ENCODE measurements at places on chromosomes 12 and 14.
A peak's percentile ranks its signal among the peaks of the same experiment; 100 is the strongest.

- DNase-seq: no peak
Measured at GRCh38 chr14:34853041-34853440, 22.1 kb downstream of the BAZ1A start.

- DNase-seq: no peak
Measured at GRCh38 chr12:109088818-109089217, 4.5 kb downstream of the ALKBH2 start.

- DNase-seq: no peak
Measured at GRCh38 chr12:34406228-34406995, 384.1 kb downstream of the ALG10 start.

- peak; percentile 72 for DNase-seq
Measured at GRCh38 chr14:66746316-66747006, 238.5 kb downstream of the GPHN start.

DNA sequence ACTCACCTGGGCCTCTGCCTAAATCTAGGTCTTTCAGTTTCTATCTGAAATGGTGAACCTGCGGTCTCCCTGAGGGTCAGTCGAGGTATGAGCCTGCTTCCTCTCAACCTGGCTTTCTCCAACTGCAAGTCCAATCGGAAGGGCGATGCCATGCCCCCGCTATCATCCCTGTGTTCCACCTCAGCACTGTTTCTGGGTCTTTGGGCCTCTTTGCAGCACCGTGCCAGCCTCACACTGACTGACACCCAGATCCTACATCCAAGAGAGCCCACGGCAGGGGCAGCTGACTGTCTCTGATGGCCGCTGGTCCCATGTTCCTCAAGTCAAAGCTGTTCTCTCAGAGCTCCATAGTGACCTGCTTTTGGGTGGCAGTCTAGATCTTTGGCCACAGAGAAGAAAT lies 120.7 kb downstream of the PAPOLA start:
- DNase-seq: no peak

DNA sequence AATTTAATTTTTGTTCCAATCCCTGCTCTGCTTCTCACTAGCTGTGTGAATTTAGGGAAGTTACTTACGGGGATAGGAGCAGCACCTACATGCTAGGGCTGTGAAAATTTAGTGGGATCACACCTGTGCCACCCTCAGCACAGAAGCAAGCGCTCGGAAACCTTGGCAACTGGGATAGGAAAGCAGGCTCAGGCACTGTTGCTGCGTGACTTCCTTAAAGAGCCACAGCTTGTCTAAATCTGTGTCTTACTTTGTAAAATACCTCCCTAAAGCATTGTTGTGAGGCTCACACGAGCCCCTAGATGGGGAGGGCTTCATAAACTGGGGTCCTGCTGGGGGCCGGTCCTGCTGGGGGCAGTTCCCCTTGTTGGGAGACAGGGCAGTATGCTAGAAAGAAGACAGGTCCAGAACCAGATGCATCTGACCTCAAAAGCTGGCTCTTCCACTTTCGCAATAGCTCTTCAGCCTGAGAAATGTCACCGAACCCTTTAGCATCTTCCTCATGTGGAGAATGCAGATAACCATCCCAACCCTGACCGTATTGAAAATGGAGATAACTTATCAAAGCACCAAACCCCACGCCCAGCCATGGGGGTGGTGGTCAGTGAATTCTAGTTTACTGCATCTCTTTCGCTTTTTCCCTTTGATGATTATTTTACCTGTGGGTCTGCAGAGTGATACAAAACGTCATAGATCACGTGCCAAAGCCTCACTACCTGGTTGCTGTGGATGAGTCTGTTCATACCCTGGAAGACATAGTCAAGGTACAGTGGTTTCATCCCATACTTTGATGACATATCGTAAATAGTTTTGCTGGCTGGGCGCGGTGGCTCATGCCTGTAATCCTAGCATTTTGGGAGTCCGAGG lies 54.1 kb downstream of the AK7 start:
- no peak for DNase-seq

GRCh38 chr14:61754627-61755381 lies 7.4 kb upstream of the SNAPC1 start:
- DNase-seq: peak; percentile 28

DNA sequence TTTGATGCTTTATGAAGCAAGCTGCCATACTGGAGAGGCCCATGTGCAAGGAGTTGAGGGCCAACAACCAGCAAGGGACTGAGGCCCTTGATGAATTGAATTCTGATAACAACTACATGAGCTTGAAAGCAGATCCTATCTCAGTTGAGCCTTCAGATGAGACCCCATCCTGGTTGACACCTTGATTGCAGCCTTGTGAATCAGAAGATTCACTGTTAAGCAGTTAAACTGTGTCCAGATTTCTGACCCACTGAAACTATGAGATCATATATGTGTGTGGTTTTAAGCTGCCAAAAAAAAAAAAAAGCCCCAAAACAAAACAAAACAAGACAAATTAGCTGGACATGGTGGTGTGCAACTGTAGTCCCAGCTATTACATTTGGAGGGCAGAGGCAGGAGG lies 42.1 kb downstream of the GPR19 start:
- DNase-seq: no peak

DNA sequence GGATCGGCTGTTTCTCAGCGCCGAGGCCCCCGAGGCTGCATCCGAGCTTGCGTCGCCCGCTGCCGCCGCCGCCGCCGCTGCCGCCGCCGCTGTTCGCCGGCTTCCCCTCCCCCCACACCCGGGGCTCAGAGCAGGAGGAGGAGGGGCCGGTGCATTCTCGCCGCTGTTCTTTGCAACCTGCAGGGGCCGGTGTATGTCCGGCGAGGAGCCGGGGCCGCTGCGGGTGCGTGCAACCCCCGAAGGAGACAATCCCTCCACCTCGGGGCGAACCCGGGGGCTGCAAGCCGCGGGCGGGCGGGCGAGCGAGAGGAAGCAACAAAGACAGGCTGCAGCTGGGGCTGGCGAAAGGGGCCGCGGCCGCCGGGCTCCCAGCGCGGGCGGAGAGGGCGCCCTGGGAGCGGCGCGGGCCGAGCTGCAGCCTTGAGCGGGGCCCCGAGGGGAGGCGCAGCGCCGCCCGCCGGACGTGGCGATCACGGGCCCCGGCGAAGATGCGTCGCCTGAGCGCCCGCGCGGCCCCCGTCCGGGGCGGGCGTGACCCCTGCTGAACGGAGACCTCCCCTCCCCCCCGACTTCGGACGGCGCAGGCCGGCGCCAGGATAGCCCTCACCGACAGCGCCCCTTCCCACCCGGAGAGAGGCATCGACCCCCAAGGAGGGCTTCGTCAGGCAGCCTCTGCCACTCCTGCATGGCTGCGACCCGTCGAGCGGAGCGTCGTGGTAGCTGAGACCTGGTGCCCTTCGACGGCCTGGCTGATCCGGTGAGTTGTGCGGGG lies 702 bp downstream of the FAM222A start:
- DNase-seq: peak; percentile 71

DNA sequence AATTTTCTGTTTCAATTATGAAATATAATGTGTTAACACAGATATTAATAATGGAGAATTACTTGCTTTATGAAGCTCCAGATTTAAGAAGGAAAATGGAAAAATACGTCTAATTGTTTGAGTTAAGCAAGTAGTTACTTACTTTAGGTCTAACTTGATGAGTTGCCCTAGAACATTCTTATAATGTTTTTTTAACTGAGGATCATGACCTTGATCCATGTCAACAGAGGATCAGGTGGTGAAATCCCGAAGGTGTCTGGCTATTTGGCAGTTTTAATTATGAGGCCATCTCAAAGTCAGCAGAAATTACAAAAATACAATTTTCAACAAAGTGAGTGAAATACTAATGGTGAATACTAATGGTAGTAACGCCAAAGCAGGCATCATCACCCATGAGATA lies 57.0 kb upstream of the REP15 start:
- DNase-seq: no peak

DNA sequence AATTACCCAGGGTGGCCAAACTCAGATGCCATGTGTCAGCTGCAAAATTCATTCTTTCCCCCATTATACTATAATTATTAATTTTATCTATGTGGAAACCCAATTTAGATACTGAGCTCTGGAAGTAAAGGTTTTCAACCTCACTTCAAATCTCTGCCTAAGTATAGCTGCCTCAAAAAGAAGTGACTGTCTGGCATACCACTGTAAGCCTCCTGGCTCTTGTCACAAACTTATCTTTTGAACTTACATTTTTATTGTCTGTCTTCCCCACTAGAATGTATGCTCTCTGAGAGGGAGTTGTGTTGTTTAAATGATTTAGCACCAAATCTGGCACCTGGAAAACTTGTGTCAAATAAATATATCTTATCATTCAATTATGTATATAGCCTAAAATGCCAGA lies 16.1 kb upstream of the PRICKLE1 start:
- no peak for DNase-seq

DNA sequence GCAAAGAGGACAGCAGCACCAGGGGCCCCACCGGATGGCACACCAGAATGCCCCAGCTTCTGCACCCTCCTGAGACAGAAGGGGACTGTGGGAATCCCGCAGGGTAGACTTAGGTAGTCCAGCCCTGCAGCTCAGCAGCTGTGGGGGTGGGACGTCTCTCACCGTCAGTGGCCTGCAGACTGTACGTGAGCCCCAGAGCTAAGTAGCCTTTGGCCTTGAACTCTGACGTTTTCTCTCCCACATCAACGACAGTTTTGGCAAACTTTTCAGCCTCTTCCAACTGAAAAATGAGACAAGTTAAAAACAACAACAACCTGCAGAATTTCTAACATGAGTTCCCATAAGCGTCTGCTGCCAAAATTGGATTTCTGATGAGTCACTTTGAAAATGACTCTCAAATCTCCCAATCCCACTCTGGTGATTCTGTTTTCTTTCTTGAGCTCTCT lies 161.4 kb downstream of the TTC7B start:
- no peak for DNase-seq

DNA sequence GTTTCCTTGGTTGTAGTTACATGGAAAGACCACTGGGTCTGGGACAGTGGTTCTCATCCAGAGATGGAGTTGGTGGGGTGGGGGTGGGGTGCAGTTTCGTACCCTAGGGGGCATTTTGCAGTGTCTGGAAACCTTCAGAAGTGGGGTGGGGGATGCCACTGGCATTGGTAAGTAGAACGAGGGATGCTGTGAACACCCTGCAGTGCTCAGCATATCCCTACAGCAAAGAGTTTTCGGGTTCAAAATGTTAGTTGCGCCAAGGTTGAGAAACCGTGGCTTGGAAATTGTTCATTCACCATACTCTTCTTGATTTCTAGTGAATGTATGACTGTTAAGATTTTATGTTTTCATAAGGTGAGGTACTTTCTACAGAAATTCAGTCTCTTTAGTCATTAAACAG lies 28.7 kb downstream of the TRAF3 start:
- no peak for DNase-seq

GRCh38 chr12:67811437-67812361 lies 163.2 kb downstream of the DYRK2 start:
- DNase-seq: peak; percentile 87

DNA sequence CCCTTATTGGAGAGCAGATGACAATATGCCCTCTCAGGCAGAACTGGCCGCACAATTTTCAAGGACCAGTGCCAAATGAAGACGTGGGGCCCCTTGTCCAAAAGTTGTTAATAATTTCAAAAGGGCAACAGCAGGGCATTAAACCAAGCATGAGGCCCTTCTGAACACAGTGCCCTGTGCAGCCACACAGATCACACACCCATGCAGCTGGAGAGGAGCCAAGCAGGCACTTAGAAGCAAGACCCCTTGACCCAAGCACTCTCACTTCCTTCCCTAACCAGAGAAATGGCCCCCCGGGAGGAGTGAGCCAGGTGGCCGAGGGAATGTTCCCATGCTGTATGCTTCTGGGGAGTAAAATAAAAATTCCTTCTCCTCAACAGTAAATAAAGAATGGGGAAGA lies 114.0 kb upstream of the TMPO start:
- no peak for DNase-seq

DNA sequence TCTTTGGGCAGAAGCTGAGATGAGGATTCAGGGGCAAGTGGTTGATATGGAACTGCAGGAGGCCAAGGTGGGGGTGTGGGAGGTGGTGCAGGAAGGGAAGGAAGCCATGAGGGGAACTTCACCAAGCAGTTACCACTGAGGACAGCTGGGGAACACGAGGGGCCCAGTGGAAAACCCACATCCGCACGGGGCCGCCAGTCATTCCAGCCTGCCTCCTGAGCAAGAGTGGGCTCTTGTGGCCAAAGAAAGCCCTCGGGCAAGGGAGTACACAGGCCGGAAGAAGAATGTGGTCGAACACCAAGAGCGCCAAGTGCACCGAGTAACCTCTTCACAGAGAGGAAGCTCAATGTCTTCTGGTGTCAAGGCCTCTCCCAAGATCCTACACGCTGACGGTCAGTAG lies 252.2 kb upstream of the FOXN3 start:
- DNase-seq: no peak
